ENCODE measurements at places on chromosomes 6 and 20. TPM values are rescaled to one million over a fixed set of nuclear protein-coding genes. Genes with fewer than 3 reads are reported as not detected.
A peak's percentile ranks its signal among the peaks of the same experiment; 100 is the strongest.

GRCh38 chr6:36678488-36679042 is at the start of gene CDKN1A:
CDKN1A (plus strand) TSS chr6:36678714; CDS start chr6:36684102, 5,388 bp downstream.
- peak; percentile 86 for DNase-seq
- H3K4me1 ChIP-seq: peaks cover 49% of the 10 kb centered on the region
- H3K4me3 ChIP-seq: peak within 1 kb of the TSS; percentile 99
- peak within 1 kb of the TSS; percentile 96 for H3K27ac ChIP-seq

GRCh38 chr6:22147921-22148776 is 148.7 kb downstream of the PRL start:
- peaks cover 59% of the 10 kb centered on the region for H3K27me3 ChIP-seq
- H3K27ac ChIP-seq: no peak overlapping the region
- H3K4me3 ChIP-seq: no peak overlapping the region
- DNase-seq: no peak
- no peaks in the 10 kb centered on the region for H3K36me3 ChIP-seq

- no peak overlapping the region for H3K4me3 ChIP-seq
- DNase-seq: no peak
- H3K27ac ChIP-seq: peak overlapping the region; percentile 60
- peaks cover 12% of the 10 kb centered on the region for H3K4me1 ChIP-seq
- no peaks in the 10 kb centered on the region for H3K36me3 ChIP-seq
Measured at GRCh38 chr6:37134396-37135191, 35.4 kb upstream of the PIM1 start.

GRCh38 chr6:61835237-61835636 is 450.8 kb downstream of the KHDRBS2 start:
- no peaks in the 10 kb centered on the region for H3K36me3 ChIP-seq
- H3K27ac ChIP-seq: no peak overlapping the region
- no peaks in the 10 kb centered on the region for H3K27me3 ChIP-seq
- no peak for DNase-seq
- H3K4me3 ChIP-seq: no peak overlapping the region

DNA sequence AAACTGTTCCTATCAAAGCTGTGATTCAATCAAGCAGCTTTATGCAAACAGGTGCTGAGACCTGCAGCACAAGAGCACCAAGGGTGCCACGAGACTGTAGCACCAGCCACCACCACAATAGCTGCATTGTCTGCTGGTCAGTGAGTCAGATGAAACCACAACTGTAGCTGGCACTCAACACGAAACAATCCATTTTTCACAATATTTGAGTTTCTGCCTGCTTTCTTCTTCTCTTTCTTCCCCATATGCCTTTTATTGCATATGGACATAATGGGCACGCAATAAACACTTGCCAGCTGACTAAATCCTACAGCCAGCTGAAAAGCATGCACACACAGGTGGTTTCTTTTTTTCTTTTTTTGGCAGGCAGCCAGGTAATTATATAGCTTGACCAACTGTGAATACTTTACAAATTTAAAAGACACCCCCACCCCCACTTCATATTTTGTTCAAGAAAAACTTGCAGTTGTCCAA is 16.6 kb downstream of the SLC2A12 start:
- peaks cover 3% of the 10 kb centered on the region for H3K27me3 ChIP-seq
- peaks cover 23% of the 10 kb centered on the region for H3K4me1 ChIP-seq
- no peak overlapping the region for H3K27ac ChIP-seq
- no peak overlapping the region for H3K4me3 ChIP-seq

Gene SMOC2
- total RNA-seq: not detected

Gene RAD21L1
- not detected for total RNA-seq
